ENCODE measurements at places on chromosomes 2 and 18.

- no peak for DNase-seq
These were observed 35.1 kb downstream of the MAPRE2 start for GRCh38 chr18:35076135-35076924.

DNA sequence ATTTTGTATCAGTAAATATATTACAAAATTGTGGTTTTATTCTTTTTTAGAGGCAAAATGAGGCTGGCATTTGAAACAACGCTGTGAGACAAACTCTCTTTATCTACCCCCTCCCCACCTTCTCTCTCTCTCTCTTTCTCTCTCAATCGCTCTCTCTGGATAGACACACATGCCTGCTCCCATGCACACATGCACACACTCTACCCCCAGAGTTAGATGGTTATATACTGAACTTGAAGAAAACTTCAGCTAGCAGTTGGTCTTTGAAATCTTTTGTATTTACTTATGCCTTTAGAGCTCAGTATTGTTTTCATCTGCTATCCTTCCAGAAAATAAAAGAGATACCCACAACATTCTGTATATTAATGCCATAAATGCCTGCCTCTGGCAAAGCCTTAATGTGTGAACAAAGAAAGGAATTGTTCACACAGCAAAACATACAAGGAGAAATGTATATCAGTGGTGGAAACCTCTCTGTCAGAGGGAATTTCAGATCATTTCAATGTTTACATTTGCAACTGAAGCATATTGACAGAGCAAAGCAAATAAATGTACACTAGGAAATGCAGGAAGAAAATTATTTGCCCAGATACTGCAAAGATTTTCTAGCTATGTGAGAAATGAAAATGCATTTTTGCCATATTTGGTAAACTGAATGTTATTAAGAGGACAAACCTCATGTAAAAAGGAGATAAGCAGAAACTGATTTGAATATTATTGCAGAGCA is 217.0 kb upstream of the UBE2E3 start:
- no peak for DNase-seq

GRCh38 chr2:160394153-160394552 is 99.5 kb downstream of the RBMS1 start:
- no peak for DNase-seq

GRCh38 chr2:177383935-177384334 is 8.6 kb upstream of the AGPS start:
- no peak for DNase-seq

GRCh38 chr18:46418663-46419260 is 238.3 kb downstream of the LOXHD1 start:
- DNase-seq: no peak

DNA sequence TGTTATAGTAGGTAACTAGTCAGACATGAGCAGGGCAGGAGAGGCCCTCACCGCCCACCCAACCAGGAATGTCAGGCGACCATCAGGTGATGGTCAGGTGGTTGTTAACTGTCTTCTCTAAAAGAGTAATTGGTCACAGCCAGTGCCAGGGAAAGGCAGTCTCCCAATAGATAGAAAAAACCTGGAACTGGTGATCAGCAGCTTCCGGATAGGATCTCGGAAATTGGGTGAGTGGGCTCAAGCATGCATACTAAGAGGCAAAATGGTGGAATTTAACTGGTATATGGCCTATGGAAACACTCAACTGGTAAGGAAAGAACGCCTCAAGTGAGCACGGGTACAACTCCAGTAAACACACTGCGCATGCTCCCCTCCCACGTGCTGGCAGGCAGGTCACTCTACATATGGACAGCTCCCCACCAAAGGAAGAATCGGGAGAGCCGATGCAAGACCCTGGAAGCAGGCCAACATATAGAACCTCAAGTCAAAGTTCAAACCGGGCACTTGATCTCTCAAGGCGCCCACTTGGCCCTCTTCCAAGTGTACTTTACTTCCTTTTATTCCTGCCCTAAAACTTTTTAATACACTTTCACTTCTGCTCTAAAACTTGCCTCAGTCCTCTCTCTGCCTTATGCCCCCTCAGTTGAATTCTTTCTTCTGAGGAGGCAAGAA is 43.5 kb upstream of the TMEM131 start:
- DNase-seq: no peak

DNA sequence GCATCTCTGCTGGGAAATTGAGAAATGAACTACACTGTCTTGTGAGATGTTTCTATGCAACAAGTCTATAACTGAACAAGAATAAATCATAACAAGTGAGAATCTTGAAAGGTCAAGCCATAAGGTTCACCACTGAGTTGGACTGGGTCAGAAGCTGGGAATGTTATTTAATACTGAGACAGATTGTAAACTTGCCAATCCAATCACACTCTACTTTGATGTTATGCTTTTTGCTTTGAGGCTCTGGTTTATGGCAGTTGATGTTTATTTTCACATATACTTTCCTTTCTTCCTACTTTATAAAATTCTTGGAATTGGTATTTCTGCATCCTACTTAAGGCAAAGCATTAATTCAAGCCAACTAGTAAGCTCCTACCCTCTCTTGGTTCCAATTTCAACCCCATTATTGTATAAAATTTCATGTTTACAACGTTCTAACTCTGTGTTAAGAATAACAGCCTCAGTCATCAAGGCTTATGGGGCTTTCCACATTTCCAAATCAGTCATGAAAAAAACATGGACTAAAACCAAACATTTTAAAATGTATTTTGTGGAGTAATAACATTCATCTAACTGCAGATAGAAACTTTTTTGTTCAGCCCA is 533.4 kb downstream of the NYAP2 start:
- no peak for DNase-seq
